Astrocyte of the spinal cord (primary cell): ENCODE measurements at places on chromosomes 3 and 15.

- DNase-seq, result no peak
Measured at GRCh38 chr3:197472151-197472550, 83.6 kb downstream of the BDH1 start.

DNA sequence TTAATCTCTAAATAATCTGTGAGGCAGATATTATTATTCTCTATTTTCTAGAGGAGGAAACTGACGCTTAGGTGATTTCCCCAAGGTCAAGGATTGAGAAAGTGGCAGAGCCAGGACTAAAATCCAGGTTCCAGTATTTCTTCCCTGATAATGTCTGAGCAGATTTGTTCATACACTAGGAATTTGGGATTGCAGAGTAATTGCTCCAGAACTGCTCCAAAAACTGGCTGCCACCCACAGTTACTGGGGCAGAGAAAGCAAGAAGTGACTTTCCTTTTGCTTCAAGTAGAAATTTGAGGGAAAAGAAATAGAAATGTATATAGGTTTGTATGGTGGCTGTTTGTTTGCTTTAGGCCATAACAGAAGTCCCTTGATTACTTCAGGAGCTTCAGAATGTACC lies 60.6 kb downstream of the SLC12A8 start:
- DNase-seq, result no peak

DNA sequence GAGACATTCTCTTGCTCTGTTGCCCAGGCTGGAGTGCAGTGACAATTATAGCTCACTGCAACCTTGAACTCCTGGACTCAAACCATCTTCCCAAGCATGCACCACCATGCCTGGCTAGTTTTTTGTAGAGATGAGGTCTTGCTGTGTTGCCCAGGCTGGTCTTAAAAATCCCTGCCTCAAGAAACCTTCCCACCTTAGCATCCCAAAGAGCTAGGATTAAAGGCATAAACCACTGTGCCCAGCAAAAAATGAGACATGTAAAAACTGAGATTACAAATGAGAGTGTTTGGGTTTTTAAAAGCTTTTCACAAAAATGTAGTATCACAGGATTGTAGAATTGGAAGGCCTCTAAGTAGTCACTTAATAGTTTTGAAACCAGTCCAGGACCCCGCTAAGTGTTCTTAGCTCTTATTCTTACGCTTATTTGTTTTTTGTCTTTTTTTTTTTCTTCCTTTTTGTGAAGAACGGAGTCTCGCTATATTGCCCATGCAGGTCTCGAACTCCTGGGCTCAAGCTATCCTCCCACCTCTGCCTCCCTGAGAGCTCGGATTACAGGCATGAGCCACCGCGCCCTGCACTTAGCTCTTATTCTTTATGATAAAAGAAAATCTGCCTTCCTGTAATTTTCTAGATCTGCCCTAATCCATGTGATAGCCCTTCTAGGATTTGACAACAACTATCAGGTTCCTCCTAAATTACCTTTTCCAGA lies 31.5 kb downstream of the KLHL18 start:
- no peak for DNase-seq

DNA sequence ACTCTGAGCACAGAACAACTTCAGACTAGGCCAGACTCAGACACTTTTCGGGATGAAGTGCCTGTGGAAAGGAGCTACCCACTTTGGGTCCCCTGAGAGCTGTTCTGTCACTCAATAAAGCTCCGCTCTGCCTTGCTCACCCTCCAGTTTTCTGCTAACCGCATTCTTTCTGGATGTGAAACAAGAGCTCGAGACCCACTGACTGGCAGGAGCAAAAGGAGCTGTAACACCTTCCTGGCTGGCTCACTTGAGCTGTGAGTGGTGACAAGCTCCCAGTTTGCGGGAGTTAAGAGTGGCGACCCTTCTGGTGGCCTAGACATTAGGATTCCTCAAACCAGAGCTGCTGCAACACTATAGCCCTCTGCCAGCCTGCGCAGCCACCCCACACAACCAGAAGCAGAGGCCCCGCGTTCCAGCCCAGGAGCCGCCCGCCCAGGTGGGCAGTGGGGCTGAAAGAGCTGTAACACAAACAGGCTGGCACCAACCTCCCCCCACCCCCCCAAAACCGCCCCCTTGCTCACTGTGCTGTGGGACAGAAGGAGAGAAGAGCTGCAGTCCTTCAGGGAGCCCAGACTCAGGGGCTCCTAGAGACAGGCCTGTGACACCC lies 1178.1 kb upstream of the GBE1 start:
- DNase-seq, result no peak

GRCh38 chr3:195028877-195029606 lies 241.9 kb downstream of the XXYLT1 start:
- no peak for DNase-seq

- no peak for DNase-seq
Measured at GRCh38 chr15:59997070-59997701, 6.9 kb upstream of the FOXB1 start.

DNA sequence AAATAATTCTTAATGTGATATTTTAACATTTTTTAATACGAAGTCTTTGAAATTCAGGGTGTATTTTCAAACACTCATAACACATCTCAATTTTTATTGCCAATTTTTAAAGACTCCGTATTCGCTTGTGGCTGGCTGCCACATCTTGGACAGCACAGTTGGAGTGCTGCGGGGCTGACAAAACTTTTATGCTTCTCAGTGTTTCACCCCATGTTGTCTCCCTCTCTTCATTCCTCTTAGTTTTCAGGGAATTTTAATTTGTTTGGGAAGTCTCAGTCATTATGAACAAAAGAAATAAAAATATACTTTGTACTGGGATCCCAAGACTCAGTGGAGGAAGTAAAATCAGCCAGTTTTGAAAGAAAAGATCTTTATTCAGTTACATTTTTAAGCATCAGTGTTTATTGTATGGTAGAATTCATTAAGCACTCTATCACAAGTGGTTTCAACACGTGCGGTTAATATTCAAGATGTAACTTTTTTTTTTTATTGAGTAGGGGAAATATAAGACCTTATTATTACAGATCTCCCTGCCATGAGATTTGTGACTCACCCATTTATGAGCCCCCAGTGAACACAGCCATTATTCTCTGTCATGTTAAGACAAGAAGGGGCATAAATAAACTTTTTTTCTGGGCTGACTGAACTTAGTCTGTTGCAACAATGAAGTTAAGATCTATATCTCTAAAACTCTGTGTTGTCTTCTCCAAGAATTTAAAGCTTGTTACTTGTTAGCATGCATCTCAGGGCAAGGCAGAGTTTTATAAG lies 26.8 kb downstream of the KAT2B start:
- DNase-seq, result no peak

GRCh38 chr15:48966595-48967301 lies 3.0 kb upstream of the SHC4 start:
- peak; percentile 81 for DNase-seq

- DNase-seq, result no peak
Measured at GRCh38 chr3:141845407-141846049, 30.9 kb upstream of the ATP1B3 start.

- no peak for DNase-seq
Measured at GRCh38 chr15:72735111-72735510, 48.4 kb downstream of the ADPGK start.

- no peak for DNase-seq
Measured at GRCh38 chr15:88695101-88695500, 56.3 kb downstream of the ISG20 start.

- DNase-seq, result no peak
Measured at GRCh38 chr3:14225421-14225820, 46.8 kb downstream of the LSM3 start.

DNA sequence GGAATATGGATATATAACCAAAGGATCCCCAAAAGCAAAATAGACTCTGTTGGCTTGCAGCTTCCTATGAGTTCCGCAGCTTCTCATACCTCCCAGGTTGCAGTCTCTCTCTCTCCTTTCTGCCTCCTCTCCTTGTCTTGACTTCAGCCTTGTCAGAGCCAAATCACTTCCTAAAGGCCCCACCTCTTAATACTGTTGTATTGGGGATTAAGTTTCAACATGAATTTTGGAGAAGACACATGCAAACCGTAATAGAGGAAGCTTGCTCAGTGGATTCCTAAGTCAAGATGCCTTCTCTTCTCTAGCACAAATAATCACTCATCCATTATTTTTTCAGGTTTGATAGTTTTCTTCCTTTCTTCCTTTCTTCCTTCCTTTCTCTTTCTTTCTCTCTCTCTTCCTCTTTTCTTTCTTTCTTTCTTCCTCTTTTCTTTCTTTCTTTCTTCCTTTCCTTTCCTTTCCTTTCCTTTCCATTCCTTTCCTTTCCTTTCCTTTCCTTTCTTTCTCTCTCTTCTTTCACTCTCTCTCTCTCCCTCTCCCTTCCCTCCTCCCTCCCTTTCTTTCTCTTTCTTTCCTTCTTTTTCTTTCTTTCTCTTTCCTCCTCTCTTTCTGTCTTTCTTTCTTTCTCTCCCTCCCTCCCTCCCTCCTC lies 411.3 kb upstream of the TPM1 start:
- DNase-seq, result no peak

DNA sequence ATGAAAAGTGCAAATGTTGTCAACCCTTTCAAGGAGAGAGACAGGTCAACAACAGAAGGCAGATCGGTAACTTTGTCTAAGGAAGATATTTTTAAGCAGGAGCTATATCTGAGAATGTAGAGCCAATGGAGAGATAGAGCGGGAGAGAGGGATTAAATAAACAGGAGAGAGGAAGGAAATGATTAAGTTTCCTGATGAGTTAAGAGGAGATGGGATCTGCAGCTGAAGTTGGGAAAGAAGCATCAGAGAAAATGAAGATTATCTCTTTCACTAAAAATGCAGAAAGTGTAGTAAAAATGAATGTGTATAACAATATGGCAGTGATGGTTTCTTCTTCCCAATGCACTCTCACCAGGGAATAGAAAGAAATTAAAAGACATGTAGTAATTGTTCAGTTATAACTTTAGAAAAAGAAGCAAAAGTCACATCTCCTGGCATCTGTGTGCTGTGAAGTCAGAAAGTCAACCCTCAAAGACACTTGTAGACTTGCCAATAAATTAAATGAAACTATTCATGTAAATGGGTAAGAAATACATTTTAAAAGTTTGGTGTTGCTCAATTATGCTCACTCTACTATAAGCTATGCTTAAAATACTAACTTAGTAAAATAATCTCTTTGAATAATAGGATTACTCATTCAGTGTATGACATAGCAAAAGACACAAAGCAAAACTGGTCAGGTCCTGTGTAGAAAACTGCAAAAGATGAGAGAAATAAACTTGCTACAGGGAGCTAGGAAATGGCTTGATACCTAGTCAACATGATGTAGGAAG lies 264.6 kb downstream of the ZIC4 start:
- no peak for DNase-seq

DNA sequence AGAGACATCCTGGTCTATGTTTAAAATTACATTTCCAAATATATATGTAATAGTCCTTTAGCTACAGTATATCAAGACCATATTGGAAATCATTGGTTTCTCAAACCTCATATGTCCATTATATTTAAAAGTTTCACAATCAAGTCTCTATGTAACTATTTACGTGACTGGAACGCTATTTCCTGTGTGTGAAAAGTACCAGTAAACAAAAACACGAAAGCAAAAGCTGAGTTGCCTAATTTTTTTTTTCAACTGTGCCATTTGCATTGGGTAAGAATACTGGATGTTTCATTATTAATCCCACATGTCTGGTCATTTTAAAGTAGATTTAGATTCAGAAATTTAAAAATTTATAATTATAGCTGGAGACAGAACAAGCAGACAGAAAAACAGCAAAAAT lies 381.4 kb downstream of the TBC1D5 start:
- no peak for DNase-seq

DNA sequence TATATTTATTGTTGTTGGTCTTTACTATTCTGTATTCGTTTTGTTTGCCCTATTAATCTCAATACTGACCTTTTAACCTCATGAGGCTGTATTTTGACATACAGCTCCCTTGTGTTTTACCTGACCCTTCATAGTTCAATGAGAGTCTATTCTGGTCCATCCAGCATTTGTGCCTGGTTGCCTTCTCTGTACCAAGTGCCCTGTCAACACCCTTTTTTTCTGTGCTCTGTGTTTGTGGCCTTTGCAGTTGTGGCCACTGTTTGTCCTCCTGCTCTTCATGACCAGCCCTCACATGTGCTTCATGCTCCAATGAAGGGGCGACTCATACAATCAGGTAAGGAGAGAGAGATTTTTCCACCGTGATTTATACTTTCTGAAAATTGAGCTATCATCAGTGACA lies 368.2 kb downstream of the IL20RB start:
- no peak for DNase-seq

GRCh38 chr3:46835054-46835453 lies 28.2 kb downstream of the MYL3 start:
- DNase-seq, result no peak

DNA sequence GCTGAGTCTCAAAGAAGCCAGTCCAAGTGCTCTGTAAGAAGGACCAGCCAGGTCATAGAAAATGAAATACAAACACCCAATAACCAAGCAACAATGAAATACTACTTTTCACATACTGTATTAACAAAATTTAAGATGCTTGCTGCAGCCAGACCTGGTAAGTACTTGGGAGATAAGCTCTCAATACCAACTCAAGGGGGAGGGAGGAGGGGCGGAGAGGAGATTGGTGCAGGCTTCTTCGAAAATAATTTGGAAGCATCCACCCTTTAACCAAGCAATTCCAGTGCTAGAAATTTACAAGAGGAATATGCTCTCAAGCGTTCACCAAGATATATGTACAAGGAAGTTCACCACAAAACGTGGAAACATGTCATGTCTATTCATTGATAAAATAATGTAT lies 7.6 kb upstream of the LRRC2 start:
- DNase-seq, result no peak

DNA sequence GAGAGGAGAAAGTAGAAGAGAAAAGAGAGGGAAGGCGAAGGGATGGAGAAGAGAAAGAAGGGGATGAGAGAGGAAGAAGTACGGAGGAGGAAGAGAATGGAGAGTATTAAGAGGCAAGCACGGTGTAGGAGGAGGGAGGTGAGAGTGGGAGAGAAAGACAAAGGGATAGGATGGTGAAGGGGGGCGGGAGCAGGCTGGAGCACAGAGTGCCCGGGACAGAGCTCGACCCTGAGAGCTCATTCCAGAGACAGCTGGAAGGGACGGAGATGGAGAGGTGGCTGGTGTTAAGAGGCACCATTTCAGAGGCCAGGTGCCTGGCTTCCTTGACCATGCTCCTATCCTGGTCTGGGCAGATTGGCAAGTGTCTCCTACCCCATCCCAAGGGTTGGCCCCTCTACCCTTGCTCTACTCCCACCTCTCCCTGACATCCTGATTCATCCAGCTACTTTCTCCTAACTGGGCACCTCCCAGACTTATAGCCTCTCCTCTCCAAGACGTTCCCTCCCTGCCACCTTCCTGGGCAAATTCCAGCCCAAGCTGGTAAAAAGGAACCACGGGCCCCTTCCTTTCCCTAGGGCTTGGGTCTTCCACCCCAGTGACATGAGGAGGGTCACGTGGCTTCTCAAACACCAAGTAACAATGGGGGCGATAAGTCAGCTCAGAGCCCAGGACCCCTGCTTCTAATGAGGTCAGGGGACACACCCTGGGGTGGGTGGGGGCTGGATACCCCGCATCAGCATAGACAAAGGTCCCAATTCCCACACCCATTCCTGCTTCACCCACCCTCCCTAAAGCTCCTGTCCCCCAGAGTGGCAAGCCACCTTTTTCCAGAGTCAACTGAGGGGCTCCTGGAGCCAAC lies 1.1 kb downstream of the CLCN2 start:
- no peak for DNase-seq

GRCh38 chr3:150148227-150148626 lies 177.5 kb upstream of the PFN2 start:
- DNase-seq, result no peak

- DNase-seq, result peak; percentile 65
Measured at GRCh38 chr3:12143949-12144504, 14.7 kb downstream of the TIMP4 start.
